ENCODE measurements at places on chromosomes 7 and 10. TPM values are rescaled to one million over a fixed set of nuclear protein-coding genes. Genes with fewer than 3 reads are reported as not detected.
A peak's percentile ranks its signal among the peaks of the same experiment; 100 is the strongest.

Gene ATG9B
- not detected for total RNA-seq

Gene LYZL2
- total RNA-seq = not detected

Gene LIPF
- total RNA-seq = not detected

Gene CRYGN
- total RNA-seq = not detected

Gene ATRNL1
- total RNA-seq = 66.0 TPM

Gene FAM25G
- total RNA-seq = not detected

Gene AKR1C3
- total RNA-seq = 0.50 TPM

Gene OPN1SW
- not detected for total RNA-seq

Gene PPP1R9A
- total RNA-seq = 4.1 TPM

Gene ADAM12
- total RNA-seq = 166 TPM

Gene TAS2R41
- total RNA-seq = not detected

Gene PRSS1
- total RNA-seq = not detected

Gene CFAP58
- 0.27 TPM for total RNA-seq

Gene APBB1IP
- total RNA-seq = not detected

DNA sequence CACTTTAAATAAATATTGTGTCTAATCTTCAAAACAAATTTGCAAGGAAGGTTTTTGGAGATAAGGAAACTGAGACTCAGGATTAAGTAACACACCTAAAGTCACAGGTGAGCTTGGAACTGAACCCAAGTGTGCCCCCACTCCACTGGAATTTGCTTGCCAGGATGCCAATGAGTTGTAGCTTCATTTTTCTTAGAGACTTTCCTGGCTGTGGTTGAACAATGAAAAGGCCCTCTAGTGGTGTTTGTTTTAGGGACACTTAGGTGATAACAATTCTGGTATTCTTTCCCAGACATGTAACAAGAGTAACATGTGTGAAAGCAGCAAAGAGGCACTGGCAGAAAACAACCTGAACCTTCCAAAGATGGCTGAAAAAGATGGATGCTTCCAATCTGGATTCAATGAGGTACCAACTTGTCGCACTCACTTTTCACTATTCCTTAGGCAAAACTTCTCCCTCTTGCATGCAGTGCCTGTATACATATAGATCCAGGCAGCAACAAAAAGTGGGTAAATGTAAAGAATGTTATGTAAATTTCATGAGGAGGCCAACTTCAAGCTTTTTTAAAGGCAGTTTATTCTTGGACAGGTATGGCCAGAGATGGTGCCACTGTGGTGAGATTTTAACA, 1.5 kb downstream of the IL6 start:
- DNase-seq = no peak

GRCh38 chr7:20399521-20399920, 68.8 kb downstream of the ITGB8 start:
- no peak for DNase-seq

- no peak for DNase-seq
Measured at GRCh38 chr7:49400891-49401550, 372.4 kb upstream of the VWC2 start.

GRCh38 chr10:19895500-19895899, 79.3 kb downstream of the PLXDC2 start:
- DNase-seq = no peak

DNA sequence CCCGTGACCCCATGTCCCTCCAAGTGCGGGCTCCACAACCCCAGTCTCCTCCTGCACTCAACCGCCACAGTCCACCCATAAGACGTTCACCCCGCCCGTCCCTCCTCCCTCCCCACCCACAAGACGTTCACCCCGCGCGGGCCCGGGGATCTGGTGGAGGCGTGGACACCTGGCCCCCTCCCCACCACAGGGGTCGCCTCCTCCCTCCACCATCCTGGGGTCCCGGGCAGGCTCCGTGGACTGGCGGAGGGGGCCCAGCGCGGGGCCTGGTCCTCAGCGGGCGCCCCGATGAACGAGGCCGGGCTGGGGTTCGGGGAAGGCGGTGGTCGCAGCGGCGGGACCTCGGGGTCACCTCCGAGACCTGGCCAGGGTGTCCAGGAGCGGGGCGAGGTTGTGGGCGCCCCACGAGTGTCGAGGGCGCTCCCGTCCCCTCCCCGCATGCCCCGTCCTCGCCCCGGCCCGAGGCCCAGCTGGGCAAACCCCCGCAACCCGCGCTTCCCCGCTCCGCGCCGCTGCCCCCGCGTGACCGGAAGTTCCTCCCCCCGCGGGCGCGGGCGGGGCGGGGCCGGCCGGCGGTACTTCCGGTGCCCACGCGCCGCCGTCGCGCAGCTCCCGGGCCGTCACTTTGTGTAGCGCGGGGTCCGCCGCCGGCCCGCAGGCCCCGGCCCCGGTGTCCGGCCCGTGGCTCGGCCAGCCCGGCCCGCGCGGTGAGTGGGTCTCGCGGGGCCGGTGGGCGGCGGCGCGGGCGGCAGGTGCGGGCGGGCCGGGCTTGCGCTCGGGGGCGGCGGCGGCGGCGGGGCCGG, at the start of gene ZNF316:
Gene ZNF316, plus strand, starts transcription at position 578 of the 803 bp plus-strand sequence. CDS start 5,092 bp downstream, outside the sequence.
- DNase-seq = no peak

GRCh38 chr7:115350764-115351163, 428.9 kb downstream of the MDFIC start:
- DNase-seq = no peak

GRCh38 chr10:126263006-126263676, 125.1 kb downstream of the ADAM12 start:
- no peak for DNase-seq

- DNase-seq = no peak
Measured at GRCh38 chr10:8238986-8239385, 184.5 kb downstream of the GATA3 start.

- no peak for DNase-seq
Measured at GRCh38 chr7:36607721-36608095, 116.6 kb downstream of the AOAH start.

GRCh38 chr7:151383638-151384351, 26.0 kb downstream of the WDR86 start:
- DNase-seq = peak; percentile 75

DNA sequence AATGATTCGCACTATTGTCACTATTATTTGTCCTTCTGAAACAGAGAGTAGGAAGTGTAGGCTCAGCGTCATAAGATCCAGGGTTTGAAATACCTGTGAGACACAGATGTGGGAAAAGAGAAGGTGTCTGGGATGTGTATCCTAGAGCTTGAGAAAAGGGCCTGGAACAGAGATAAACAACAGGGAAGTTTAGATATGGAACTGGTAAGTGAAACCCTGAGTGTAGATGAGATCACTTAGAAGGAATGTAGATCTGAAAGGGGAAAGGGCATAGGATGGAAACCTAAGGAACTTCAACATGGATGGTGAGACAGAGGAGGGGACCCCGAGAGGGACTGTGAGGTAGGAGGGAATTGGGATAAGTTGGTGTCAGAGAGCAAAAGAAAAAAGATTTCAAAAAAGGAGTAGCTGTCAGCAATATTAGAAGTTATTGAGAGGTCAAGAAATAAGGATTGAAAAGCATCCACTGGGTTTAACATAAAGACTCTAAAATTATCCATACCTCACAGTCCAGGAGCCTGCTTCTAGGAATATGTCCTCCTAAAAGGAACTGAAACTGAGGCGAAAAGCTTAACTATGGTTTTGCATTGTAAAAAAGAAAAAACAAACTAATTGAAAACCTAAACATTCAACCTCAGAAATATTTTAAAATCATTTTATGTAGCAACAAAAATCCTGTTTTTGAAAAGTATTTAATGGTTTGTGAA, 119.2 kb upstream of the NPVF start:
- DNase-seq = no peak

GRCh38 chr7:137787301-137787976, 59.3 kb downstream of the DGKI start:
- DNase-seq = no peak

DNA sequence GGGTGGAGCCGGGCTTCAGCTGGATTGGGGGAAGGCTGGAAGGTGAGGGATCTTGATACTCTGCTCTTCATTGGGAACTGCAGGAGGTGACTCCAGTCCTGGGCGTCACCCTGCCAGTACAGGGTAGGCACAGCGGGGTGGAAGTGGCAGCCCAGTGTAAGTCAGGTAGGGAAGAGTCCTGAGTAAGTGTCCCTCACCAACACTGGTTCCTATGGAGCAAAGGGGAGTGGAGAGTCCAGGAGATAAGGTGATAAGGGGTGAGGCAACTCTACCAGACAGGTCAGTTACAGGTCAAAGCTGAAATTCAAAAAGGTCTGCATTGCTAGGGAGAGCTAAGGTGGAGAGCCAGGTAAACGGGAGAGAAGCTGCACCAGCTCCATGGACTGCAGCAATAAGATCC, 145.6 kb upstream of the NFE2L3 start:
- DNase-seq = no peak

GRCh38 chr10:128066870-128067382, 59.3 kb downstream of the MKI67 start:
- DNase-seq = no peak

DNA sequence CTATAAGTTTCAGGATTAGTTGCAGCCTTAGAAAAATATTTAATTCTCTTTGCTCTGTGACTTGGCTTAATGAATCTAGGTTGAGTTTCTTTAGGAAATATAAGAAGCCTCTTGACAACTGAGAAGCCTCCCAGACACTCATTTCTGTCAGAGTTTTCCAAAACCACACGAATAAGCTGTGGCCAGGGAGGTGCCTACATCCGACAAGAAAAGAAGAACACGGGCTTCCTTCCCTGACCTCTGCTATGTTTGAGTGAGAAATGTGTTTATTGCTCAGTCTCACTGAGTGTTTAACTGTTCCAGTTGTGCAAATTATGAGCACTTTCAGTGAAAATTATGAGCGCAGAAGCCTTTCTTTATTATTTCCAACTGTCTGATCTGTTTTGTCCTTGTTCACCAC, 105.0 kb downstream of the TRIL start:
- DNase-seq = no peak

DNA sequence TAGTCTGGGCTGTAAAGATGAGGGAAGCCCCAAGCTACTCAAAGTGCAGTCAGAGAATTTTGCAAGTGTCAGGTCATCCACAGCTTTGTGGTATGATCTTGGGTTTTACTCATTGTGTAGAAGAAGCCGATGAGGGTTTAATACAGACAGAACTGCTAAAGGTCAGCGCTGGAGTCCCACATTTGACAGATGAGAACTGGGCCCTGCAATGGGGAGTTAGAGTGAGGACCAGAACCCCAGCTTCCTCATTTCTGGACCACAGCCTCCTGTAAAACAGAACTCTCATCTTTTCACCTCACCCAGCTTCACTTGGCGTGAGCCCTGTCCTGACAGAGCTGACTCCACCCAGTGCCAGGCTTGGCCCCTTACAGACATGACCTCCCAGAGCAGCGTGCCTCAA, 20.1 kb downstream of the LRRC20 start:
- DNase-seq = peak; percentile 39

GRCh38 chr10:90148116-90148855, 446.9 kb downstream of the KIF20B start:
- no peak for DNase-seq

GRCh38 chr10:89279421-89279869, 22.4 kb upstream of the IFIT2 start:
- DNase-seq = no peak

GRCh38 chr10:74977913-74978847, 133.3 kb upstream of the SAMD8 start:
- DNase-seq = no peak

DNA sequence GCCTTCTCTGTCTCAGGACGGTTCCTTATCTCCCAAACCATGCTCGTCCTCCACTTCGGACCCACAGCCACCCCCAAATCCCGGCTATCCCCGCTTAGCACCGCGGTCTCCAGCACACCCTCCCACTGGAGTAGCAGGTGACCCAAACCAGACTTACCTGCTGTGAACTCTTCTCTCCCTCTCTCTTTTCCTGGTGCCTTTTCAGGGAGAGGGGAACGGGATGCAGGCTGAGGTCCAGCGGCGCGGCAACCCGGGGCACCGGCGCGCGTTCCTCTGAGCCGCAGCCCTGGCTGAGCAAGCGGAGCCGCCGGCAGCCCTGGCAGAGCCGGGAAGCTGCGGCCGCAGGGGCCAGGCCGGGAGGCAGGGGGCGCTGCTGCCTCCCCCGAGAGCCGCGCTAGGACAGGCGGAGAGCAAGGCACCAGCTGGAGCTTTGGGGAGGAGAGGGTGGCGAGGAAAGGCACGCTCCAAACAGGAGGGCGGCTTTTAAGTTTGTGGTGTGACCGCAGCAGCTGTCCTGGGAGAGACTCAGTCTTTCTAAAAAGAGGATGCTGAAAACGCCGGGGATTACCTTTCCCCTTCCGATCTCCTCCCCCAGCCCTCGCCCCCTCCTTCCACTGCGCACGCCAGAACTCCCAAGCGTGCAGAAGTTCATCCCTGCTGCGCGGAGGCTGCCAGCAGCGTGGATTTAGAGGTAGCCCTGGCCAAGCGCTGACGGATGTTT, at the start of gene SEMA3D:
Gene SEMA3D, minus strand, starts transcription at position 536 of the 721 bp plus-strand sequence. CDS start 65,165 bp downstream, outside the sequence.
- DNase-seq = peak; percentile 93

DNA sequence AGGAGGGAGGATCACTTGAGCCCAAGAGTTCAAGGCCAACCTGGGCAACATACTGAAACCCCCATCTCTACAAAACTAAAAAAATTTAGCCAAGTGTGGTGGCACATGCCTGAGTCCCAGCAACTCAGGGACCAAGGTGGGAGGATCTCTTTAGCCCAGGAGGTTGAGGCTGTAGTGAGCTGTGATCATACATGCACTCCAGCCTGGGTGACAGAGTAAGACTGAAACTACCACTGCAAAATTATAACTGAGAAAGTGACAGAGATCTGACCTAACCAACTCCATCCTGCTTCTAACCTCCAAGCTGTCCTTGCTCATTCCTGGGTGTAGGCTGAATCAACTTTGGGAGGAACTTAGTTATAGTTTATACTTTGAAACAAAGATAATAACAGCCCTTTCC, 59.4 kb downstream of the HTR7 start:
- no peak for DNase-seq

DNA sequence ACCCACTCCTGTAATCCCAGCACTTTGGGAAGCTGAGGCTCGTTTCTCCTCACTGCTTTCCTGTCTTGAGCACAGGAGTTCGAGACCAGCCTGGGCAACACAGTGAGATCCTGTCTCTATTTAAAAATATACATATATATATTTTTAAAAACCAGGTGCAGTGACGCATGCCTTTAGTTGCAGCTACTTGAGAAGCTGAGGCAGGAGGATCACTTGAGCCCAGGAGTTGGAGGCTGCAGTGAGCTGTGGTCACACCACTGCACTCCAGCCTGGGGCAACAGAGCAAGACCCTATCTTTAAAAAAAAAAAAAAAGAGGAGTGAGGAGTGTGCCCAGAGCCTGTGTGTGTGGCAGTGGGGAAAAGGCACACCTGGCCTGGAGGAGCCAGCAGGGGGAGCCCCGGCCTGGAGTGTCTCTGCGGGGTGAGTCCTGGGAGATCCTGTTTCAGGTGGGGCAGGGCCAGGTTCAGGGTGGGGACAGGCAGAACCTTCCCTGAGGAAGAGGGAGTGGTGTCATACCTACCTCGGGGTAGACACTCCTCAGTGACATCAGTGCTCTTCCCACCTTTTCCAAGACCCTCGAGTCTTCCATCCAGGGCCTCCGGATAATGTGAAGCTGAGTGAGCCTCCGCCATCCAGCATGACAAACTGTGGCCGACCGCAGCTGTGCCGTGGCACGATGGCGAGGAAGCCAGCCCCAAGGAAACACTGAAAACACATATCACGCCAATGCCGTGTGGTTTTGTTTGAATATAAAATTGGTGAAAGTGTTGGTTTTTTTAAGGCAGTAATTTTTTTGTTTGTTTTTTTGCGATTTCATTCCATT, 9.0 kb upstream of the ARPC1B start:
- no peak for DNase-seq

Measured in chondrocyte (in vitro differentiated cells).